ENCODE measurements at places on chromosomes 12 and 14.

DNA sequence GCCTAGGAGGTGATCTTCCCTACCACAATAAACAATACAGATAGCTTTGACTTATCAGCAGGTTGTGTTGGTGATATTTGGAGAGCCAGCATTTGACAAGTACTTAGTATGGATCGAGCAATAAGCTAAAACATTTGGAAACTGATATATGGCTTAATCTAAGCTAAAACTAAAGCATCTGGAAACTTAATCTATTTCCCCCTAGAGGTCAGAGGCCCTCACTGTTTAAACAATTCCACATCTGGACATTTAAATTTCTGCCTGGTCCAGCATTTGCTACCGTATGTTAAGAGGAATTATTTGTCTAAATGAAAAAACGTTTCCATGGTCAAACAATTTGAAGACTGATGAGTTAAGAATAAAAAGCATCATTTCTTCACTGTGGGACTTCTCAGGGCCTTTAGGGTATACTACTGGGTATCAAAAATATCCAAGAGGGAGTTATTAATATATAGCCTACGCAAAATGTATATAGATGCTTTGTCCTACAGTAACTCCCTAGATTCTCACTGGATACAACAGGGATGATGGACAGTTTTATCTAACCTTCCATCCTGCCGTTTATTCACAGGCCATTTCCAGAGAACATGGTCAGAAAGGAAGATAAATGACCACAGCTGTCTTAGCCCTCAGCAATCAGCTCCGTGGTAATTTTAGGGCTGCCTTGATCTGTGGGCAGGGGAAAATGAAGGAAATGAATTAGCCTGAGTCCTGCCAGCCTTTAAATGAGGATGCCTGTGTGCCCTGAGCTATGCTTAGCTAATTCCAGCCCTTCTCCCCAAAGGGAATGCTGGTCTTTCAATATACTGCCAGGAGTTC, 135.4 kb upstream of the NUDT4 start:
- DNase-seq, result no peak

DNA sequence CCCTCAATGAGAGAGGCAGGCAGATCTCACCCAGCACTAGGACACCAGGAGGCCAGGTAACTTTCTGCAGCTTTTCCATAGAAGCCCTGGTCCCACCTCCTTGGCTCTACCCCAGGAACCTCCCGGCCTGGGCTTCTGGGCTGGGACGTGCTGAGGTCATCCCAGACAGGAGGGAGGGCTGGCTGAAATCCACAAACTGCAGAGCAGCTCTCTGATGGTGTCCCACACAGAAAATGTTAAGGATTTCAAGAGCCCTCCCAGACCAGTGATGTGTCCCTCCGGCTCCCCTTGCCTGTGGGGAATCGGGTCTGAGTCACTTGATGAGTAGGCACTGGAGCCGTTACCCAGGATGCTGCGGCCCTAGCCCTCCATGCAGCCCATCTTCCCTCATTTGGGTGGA, 124.1 kb downstream of the ESRRB start:
- DNase-seq, result no peak

- DNase-seq, result no peak
Observed at GRCh38 chr12:116160231-116160630, 117.3 kb downstream of the MED13L start.

GRCh38 chr12:54300732-54301427, at the start of gene NFE2:
NFE2 (minus strand) TSS chr12:54301015; CDS start chr12:54295248, 5,767 bp downstream.
- DNase-seq, result peak; percentile 92

DNA sequence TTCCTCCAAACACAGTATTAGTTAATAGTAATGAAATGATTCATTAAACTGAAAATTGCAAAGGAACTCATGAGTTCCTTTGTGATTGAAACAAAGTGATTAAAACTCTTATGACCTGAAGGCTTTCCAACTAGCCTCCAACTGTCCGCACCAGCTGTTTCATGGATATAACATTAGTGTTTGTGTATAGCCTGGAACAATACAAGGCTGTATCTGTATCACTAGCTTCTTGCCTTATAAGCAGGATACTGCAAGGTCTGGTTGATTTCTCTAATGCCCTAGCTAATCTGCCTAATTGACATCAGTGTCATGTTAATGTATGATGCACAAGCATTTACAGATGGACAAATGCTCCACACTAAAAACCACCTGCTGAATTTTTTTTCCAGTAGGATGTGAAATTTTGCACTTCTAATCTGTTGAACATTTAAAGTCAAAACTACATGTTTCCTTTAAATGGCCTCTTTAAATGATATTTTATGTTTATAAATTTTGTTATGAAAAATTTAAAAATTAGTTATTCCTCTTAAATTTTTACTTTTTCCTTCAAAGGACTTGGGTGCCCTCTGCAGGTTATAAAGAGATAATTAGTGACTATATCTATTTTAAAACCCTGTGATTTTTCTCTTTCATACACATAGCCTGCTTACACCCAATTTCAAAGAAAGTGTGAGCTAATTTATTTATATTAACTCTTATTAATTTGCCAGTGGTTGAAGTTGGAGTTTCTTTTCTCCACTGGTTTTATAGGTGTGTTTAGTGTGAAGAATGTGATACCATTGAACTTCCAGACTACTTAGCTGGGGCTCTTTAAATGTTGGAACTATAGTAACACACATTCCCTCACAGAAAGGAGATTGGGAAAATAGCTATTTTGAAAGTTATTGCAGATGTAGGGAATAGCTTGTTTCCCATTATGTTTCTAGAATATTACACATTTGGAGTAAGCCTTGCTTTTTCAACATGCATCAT, 25.4 kb downstream of the AP5M1 start:
- peak; percentile 38 for DNase-seq
